Right lung (tissue), 10 donors: ENCODE measurements at places on chromosomes 11 and 22. TPM values are rescaled to one million over a fixed set of nuclear protein-coding genes. Genes with fewer than 3 reads are reported as not detected.

The CTSW gene
- polyA plus RNA-seq, result 6.3 TPM

The GRK3 gene
- 20.4 TPM for polyA plus RNA-seq

The PKDREJ gene
- polyA plus RNA-seq, result 0.41 TPM

The RGL4 gene
- polyA plus RNA-seq, result 3.5 TPM

The DGAT2 gene
- polyA plus RNA-seq, result 2.1 TPM

The FLRT1 gene
- 2.3 TPM for polyA plus RNA-seq

The TEX12 gene
- 0.40 TPM for polyA plus RNA-seq

The LRRC75B gene
- 36.7 TPM for polyA plus RNA-seq

The PIWIL4 gene
- 6.6 TPM for polyA plus RNA-seq

The GGTLC3 gene
- polyA plus RNA-seq, result 0.20 TPM
